ENCODE measurements at places on chromosomes 2 and 18.

DNA sequence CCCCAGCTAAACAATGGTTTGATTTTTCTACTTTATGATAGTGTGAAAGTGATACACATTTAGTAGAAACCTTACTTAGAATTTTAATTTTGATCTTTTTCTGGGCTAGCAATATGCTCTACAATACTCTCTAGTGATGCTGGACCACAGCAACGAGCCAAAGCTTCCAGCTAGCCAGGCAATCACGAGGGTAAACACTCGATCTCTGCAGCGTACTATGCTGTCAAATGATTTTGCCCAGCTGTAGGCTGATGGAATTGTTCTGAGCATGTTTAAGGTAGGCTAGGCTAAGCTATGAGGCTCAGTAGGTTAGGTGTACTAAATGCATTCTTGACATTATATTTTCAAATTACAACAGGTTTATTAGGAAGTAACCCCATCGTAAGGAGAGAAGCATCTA is 207.5 kb downstream of the LRRTM4 start:
- no peak for DNase-seq

DNA sequence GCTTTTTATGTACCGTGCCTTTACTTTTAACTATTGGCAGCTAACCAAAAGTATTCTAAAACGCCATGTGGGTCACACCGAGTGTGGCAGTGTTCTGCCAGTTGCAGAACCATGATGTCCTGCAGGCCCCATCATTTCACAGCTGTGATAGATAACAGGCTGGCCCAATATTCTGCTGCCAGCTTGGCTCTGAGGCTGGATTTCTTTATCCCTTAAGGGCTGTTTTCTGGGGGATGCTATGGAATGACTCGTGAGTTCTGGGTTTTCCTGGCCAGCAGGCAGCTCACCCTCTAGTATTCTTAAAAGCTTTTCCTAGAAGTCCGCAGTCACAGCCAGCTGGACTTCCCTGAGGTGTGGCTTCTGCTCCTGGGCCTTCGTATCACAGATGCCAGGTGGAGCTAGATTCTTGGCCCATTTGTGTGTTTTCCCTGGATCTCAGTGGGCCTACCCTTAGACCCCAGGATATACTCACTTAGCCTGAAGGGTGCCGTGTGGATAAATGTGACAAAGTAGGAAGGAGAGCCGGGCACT is 41.0 kb downstream of the FHOD3 start:
- no peak for DNase-seq

DNA sequence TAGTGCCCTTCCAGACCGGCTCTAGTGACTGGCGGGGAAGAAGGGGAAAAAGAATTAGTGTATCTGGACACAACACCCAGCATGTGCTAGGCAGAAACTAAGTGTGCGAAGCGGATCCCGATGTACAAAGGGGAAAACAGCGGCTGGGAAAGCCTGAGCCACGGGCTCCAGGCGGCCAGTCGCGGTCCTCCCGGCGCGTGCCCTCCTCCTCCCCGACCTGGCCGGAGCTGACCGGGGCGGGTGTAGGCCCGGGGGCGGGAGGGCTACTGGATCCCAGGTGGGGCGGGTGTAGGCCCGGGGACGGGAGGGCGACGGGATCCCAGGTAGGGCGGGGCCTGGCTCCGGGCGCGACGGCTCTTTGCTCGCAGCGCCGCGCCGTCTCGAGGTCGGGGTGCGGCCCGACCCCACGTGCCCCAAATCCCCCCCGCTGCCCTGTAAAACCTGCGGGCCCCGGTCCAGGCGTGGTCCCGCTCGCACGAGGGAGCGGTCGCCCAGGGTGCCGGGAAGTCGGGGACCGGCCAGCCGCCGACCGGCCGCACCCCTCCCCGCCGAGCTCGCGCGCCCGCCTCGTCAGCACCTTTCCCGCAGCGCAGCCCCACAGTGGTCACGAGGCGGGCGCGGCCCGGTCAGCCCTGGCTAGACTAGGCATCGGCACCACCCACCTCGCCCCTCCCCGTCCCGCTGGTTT is 48.8 kb downstream of the C2orf42 start:
- no peak for DNase-seq

DNA sequence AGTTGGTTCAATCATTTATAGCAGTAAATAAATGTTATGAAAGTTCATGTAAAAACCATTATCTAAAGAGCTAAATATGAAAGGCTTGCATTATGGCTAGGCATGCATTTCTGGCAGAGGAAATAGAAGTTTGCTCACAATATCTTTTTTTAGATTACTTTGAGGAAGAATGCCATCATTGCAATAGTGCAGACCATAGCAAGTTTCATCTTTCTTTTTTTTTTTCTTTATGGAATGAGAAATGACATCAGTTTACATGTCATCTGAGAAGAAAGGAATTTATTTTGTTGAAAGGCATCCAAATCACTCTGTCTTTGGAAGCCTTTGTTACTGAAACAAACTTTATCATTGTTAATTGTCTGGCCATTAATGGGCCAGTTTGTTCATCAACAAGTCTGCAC is 74.5 kb upstream of the NCKAP5 start:
- DNase-seq: no peak

- no peak for DNase-seq
Measured at GRCh38 chr2:27741673-27742072, 29.8 kb upstream of the MRPL33 start.

DNA sequence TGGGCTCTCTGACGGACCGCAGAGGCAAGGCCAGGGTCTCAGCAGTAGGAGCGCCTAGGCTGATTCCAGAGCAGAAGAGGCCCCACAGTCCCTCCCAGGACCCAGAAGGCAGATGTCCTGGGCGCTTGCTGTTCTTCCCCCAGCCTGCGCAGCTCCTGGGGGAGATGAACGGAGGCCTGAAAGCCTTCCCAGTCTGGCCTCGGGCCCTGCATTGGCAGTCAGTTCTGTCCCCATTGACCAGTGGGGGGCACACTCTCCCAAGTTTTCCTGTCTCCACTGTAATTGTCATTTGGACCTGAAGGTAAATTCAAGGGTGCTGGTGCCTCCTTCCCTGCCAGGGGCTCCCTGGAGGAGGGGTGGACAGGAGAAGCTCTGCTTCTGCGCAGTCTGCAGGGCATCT is 345.7 kb downstream of the CYP26B1 start:
- peak; percentile 84 for DNase-seq

DNA sequence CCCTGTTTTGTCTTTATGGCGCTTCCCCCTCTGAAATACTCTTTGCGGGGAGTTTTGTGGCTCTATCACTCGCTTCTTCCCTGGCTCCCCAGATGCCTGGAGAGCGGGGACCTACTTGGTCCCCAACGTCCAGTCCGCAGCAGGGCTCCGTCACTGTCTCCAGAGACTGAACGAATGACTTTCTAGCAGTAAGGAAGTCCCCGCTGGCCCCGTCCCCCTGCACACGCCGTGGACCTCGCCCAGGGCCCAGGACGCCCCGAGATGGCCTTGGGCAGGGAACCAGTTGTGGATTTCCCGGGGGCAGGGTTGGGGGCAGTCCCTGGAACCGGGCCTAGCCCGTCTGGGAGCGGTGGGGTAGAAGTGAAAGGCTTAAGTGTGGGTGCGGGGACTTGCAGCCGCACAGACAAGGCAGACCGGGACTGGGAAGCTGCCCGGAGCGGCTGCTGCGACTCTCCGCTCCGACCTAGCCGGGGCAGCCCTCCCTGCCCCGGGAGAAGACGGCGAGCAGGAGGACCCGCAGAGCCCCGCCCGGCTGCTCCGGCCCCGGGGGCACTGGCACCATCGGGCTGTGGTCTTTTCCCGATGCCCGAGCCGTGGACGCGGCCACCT is 821 bp upstream of the EPHA4 start:
- DNase-seq: peak; percentile 29

- DNase-seq: peak; percentile 25
Measured at GRCh38 chr18:55510809-55511208, 77.2 kb downstream of the TCF4 start.

- no peak for DNase-seq
Measured at GRCh38 chr18:12247946-12248345, 6.2 kb upstream of the CIDEA start.

- no peak for DNase-seq
Measured at GRCh38 chr18:26736301-26736700, 129.2 kb downstream of the AQP4 start.

DNA sequence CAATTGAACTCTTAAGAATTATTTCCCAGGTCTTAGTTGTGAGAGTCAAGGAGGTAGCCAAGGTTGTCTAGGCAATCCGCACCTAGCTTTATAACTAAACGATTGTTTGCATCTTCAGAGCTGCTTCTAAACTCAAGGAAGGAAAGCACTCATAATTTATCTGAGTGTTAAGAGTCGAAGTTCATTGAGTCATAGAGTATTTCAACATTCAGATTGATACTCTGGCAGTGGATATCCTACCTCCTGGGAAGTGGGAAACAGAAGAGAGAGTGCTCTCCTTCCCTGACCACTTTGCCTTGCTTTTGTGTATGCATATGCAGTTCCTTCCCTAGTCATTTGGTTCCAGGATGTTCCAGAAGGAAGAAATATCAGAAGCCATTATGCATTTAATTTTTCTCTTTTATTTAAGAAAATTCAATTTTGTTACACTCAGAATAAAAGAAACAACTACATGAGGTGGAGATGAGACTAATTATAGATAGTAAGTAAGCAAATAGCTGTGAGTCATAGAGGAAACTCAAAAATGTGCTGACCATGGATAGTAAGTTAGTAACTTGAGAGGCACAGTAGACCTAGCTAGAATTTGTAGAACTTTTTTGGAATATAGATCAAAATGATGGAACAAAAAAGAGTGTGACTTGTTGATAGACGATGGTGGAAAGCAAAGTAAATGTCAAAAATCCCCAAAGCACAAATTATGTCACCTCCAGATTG is 35.4 kb upstream of the FSHR start:
- no peak for DNase-seq

- no peak for DNase-seq
Measured at GRCh38 chr2:47029737-47030524, 114.3 kb upstream of the MCFD2 start.

DNA sequence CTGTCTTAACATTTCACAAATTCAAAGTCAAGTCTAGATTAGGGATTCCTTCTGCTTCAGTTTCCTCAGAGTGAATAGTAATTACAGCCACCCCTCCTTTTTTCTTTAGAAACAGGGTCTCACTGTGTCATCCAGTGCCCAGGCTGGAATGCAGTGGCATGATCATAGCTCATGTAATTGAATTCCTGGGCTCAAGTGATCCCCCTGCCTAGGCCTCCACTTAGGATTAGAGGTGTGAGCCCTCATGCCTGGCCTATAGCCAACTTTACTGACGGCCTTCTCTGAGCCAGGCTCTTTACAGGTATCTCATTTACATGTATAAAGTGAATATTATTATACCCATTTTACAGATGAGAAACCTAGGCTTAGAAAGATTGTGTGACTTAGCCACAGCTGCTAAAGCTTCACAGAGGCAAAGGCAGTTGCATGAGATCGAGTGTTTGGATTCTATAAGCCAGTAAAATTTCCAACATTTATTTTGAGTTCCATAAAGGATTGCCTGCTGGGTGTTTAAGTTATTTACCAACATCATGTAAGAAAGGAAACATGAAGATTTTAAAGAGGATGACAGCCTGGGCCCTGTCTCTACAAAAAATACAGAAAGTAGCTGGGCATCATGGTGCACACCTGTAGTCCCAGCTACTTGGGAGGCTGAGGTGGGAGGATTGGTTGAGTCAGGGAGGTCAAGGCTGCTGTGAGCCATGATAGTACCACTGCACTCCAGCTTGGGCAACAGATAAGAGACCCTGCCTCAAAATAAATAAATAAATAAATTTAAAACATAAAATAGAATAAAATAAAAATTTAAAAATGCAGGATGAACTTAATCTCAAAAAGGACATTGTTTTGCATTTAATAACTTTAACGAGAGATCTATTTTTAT is 1.8 kb downstream of the ENOSF1 start:
- DNase-seq: no peak

GRCh38 chr2:98441706-98442450 is 2.8 kb upstream of the INPP4A start:
- no peak for DNase-seq

- DNase-seq: no peak
Measured at GRCh38 chr2:238919307-238919706, 71.4 kb downstream of the TWIST2 start.

- DNase-seq: no peak
Measured at GRCh38 chr2:44944102-44944951, 2.8 kb downstream of the SIX3 start.

GRCh38 chr2:45778720-45779171 is 127.3 kb downstream of the PRKCE start:
- peak; percentile 65 for DNase-seq

DNA sequence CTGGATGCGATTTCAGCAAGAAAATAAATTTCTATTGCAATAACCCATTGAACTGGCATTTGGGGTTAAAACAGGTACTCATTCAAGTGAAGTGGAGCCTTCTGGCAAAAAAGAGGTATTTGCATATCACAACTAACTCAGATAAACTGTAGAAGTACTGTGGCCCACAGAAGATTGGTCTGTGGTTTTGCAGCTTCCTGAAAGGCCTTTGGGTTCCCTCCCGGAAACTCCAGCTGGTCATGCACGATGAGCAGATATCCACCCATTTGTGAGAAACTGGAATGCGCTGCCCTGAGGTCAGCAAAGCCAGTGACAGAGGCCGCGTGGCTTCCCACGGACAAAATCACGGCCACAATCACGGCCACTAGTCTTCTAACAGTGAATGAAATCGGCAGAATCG is 106.3 kb downstream of the EPHA4 start:
- DNase-seq: no peak

DNA sequence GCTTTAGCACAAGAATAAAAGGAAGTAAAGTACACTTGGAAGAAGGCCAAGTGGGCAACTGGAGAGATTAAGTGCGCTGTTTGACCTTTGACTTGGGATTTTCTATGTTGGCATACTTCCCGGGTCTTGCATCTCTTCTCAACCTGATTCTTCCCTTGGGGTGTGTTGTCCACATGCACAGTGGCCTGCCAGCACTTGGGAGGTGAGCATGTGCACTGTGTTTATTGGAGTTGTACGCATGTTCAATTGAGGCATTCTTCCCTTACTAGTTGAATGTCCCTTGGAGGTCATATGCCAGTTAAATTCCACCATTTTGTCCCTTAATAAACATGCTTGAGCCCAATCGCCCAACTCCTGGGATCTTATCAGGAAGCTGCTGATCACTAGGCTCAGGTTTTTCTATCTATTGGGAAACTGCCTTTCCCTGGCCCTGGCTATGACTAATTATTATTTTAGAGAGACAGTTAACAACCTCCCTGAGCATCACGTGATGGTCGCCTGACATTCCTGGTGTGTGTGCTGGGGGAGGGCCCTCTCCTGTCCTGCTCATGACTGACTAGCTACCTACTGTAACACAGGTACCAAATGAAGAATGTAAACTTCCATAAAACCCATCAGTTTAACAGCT is 62.5 kb upstream of the RAPGEF4 start:
- no peak for DNase-seq
